ENCODE measurements at places on chromosomes 5 and 9.

DNA sequence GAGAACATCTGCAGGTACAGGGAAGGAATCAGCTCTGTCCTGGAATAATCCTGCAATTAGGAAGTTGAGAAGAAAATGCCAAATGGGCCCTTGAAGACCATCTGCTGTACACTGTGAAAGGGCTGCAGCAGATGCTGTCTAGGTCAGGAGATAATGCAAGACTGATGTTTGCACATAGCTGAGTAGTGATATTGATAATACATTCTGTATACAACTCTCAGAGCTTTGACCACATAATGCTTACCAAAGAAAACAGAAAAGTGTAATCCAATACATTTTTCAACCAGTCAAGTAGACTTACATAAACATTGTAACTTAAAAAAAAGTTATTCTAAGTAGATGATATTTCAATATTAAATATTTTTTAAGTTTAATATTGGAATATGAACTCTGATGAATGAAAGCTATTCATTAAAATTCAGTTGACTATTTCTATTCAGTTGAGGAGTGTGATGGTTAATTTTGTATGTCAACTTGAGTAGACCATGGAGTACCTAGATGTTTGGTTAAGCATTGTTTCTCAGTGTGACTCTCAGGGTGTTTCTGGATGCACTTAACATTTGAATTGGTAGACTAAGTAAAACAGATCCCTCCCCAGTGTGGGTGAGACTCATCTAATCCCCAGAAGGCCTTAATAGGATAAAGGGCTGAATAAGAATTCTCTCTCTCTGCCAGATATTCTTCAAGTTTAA lies 380.1 kb upstream of the PRR16 start:
- no peak for DNase-seq

- DNase-seq: no peak
These were observed 134.7 kb downstream of the MACIR start for GRCh38 chr5:103393101-103393754.

GRCh38 chr5:40911266-40911665 lies 2.0 kb downstream of the C7 start:
- DNase-seq: no peak

- no peak for DNase-seq
These were observed 88.1 kb downstream of the GLIS3 start for GRCh38 chr9:4211806-4212205.

DNA sequence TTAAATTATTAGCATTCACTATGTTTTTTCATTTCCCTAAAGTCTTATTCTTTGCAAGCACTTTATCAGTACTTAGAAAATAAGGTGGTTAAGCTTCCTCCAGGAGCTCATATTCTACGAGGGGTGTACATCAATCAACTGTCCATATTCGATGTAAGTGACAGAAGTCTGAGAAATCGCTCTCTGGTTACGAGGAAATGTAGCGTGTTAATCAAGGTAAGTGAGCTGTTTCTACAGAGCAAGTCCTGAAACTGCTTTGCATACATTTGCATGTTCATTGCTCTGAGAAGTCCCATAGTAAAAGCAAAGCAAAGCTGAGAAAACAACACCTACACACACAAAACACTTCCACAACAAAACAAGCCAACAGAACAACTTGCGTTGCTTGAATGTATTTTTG lies 893.9 kb upstream of the DMAC1 start:
- DNase-seq: no peak

GRCh38 chr9:27715651-27716050 lies 142.4 kb upstream of the C9orf72 start:
- no peak for DNase-seq

GRCh38 chr9:112046181-112046580 lies 128.9 kb downstream of the SUSD1 start:
- no peak for DNase-seq

DNA sequence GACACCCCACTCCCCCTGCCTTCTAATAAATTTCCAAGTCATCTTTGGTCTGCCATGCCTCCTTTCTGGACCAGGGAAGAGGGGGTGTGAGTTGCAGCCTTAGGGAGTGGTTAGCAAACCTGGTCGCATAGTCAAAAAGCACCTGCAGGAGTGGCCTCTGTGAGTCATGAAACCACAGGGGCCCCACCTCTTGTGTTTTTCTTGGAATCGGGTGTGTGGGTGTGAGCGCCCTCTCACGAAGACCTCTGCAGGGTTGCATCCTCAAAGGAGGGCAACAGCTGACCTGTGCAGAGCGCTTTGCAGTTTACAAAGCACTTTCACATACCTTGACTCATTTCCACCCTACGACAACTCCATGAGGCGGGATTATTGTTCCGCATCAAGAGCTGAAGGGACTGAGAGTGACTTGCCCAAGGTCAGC lies 36.8 kb upstream of the TEX48 start:
- no peak for DNase-seq

- DNase-seq: no peak
These were observed 91.1 kb upstream of the SHISAL2B start for GRCh38 chr5:64599226-64599625.

DNA sequence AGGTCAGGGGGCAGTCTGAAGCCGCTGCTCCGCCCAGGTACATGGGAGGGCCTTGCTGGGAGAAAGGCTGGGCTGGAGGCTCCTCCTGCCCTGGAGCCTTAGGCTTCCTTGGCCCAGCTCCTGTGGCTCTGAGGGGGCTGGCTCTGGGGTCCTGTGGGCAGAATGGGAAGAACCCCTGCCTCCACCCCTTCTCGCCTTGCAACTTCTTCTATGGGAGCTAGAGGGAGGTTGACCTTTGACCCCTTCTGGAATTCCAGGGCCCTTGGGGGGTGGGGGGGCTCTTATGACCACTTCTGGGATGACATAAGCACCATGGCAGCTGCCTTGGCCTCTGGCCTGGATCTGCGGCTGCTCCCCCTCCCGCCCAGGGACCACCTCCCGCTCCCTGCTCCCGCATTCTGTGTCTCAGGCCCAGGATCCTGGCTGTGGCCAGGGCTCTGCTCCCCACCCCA lies 32.2 kb downstream of the IER5L start:
- no peak for DNase-seq

- DNase-seq: no peak
These were observed 107.3 kb downstream of the SNCAIP start for GRCh38 chr5:122419142-122419894.

- DNase-seq: no peak
These were observed 174.2 kb upstream of the TBC1D2 start for GRCh38 chr9:98429613-98430012.

- no peak for DNase-seq
These were observed 242.3 kb upstream of the PTGER4 start for GRCh38 chr5:40437452-40437861.

DNA sequence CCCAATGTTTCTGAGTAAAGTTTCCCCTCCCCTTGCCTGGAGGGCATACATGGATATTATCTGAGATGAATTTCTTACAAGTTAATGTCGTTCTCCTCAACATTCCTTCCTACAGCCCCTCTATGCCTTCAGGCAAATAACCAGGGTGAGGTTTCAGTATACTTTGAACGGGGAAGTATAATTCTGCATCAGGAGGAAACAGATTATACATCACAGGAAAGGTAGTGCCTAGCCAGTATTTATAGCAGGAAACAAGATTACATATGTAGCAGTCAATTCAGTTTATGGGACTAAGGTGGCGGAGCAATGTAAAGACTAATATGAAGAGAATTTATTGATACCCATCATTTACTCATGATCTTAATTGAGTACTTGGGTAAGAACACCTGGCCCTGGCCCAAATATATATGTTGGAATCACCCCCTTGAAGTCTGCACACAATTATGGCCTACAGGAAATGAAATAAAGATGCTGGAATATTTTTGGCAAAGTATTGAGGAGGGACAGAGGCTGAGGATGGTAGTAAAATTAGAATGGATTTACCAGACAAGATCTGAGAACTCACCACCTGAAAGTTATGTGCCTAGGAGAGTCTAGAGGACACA lies 661.1 kb downstream of the PTPRD start:
- no peak for DNase-seq

DNA sequence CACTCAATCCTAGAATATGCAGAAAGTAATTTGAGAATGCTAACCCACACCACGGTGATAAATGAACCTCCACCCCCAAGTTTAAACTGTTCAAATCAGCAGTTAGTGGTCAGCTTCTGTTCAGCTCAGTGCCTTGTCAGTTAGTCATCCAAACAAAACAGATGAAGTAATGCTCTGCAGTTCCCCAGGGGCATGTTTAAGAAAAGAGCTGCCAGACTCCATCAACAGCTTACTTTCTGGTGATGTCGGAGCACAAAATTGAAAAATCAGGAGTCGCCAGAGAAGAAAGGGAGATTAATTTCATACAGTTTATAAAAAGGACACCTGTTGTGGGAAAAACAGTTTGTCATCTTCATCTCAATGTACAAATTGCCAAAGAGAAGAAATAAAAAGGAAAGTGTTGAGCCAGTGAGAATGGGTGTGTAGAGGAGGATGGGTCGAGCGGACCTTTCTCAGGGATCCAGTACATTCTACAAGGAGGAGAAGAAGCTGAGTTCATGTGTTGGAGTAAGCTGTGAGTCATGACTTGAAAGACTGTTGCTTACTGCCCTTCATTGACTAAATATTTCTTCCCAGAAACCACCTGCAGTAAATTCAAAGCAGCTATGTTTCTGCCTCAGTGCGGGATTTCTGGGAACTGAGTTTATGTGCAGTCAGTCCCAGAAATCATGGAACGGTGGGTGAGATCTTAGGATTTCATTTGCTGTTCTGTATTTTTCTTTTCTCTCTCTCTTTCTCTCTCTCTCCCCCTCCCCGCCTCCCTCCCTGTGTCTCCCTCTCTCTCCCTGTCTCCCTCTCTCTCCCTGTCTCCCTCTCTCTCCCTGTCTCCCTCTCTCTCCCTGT lies 13.7 kb downstream of the TRIO start:
- no peak for DNase-seq

DNA sequence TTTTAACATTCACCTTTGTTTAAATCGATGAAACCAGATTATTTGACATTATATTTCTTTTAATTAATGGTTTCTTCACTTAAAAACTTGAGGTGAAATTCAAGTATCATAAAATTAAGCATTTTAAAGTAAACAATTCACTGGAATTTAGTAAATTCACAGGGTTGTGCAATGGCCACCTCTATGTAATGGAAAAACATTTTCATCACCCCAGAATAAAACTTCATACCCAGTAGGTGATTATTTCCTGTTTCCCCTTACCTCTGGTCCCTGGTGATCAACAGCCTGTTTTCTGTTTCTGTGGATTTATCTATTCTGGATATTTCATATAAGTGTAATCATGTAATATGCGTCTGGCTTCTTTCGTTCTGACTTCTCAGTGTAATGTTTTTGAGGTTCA lies 27.2 kb downstream of the HSPA4 start:
- no peak for DNase-seq

DNA sequence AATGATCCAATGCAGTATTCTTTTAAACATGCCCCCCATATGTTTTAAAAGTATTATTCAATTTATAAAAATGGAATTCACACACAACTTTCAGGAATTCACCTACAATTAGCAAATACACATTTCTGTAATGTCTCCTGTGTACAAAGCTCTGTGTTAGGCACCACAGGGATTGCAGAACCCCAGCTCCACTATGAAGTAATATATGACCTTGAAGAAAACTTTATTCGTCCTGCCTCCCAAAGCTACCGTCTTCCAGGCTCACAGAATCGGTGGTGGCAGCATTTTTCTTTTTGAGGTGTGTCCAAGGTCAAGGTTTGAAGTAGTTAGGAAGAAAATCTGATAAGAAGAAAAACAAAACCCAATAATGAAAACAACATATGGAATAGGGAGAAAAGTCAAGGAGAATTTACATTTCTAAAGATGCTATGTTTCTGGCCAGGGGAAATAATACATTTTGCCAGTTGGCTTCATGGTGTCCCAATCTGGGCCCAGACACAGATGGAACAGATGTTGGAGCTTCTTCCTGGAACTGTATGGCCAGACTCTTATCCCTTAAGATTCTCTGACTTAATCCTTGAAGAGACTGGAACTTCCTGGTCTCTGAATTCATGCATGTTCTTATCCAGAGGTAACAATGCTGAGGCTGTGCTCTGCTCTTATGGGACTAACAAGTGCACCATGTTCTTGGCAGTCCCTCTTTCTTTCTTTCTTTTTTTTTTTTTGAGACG lies 22.0 kb upstream of the LVRN start:
- DNase-seq: no peak

GRCh38 chr9:68728731-68729130 lies 23.7 kb downstream of the PIP5K1B start:
- no peak for DNase-seq

DNA sequence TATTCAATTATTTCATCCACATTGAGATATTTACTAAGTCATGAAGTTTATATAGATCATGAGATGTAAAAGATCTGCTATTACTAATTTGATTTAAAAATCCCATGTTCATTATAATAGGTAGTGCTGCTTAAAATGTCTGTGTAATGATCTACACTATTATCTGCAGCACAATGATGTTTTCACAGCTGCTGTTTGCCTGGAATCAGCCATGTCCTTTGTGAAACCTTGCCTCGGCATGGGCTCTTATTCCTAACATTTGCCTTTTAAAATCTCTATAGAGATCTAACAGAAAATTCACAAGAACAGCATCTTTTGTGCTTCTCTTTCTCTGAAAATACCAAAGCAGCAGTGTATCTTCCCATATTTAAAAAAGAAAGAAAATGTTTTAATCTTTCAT lies 444.6 kb downstream of the PTPRD start:
- no peak for DNase-seq

- peak; percentile 76 for DNase-seq
These were observed 144.1 kb downstream of the MAT2B start for GRCh38 chr5:163649514-163649913.

DNA sequence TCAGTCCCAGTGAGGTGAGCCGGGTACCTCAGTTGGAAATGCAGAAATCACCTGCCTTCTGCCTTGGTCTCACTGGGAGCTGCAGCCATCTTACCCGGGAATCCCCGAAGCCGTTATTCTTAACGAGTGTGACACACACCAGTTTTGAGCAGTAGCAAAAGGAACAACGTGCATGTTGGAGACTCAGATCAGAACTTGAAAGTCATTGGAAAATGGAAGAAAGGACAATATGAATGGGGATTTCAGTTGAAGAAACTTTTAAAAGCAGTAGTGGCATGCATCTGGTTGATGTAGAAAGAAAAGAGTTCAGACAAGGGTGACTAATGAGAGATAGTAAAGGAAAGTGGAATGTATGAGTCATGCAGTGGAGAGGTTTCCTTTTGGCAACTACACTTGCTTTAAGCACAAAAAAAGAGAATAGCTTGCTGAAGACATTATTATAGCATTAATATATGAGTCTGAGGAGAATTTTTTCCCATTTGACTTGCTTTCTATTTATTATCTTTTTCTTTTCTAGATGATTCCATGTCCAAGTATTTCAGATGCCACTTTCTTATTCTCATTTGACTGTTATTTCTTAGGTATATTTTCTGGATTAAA lies 44.4 kb upstream of the ANKDD1B start:
- no peak for DNase-seq

DNA sequence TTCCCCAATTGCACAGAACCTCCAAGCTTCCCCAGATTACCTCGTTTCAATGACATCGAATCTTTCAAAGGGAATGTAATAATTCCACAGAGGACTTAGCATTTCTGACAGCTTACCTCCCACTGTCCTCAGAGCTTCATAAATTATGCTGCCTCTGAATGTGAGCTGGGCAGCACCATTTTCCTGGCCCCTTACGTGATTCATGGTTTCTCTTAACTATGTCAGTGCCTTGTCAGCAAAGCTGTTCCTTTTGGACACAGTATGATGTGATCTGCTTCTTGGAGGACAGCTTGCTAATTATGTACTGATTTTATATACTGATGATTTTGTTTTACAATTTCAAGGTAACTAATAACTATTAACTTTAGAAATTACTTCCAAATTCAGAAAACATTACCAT lies 27.7 kb upstream of the SSBP2 start:
- DNase-seq: no peak

GRCh38 chr5:58800356-58800755 lies 217.5 kb downstream of the RAB3C start:
- DNase-seq: no peak
